T-helper 17 cell (primary cell): ENCODE measurements at places on chromosomes 11 and 22.

GRCh38 chr11:115501502-115501892 is 2.7 kb downstream of the CADM1 start:
- no peak for DNase-seq

DNA sequence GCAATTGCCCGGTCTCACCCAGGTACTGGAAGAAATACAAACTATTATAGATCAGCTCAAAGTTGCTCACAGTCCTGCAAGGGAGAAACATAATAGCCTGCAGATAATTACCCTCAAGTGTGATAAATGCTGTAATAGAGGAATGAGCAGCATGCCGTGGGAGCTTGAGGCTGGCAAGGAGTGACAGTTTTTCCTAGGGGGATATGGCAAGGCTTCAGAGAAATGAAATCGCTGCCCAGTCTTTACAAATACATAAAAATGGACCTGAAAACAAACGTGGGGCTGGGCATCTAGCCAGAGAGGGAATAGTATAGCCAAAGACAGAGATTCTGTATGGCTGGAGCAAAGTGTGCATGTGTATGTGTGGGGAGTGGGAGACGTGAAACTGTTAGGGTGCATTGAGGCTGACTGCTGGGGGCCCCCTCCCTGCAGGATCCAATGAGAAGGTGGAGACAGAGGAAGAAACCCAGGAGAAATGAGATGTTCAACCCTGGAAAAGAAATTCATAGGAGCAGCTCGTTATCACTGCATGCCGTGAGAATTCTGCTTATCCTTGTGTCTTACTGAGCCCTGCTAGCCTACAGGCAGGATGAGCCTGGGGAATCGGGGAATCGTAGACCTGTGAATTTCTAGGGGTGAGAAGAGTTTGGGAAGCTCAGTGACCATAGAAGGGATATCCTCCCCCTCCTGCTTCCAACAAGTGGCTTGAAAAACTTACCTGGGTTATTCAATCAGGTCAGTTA is 167.0 kb downstream of the LDLRAD3 start:
- DNase-seq = no peak

- DNase-seq = no peak
These were observed 321.0 kb downstream of the TBC1D22A start for GRCh38 chr22:47083379-47083986.

GRCh38 chr11:44977493-44977984 is 26.9 kb upstream of the TP53I11 start:
- no peak for DNase-seq

DNA sequence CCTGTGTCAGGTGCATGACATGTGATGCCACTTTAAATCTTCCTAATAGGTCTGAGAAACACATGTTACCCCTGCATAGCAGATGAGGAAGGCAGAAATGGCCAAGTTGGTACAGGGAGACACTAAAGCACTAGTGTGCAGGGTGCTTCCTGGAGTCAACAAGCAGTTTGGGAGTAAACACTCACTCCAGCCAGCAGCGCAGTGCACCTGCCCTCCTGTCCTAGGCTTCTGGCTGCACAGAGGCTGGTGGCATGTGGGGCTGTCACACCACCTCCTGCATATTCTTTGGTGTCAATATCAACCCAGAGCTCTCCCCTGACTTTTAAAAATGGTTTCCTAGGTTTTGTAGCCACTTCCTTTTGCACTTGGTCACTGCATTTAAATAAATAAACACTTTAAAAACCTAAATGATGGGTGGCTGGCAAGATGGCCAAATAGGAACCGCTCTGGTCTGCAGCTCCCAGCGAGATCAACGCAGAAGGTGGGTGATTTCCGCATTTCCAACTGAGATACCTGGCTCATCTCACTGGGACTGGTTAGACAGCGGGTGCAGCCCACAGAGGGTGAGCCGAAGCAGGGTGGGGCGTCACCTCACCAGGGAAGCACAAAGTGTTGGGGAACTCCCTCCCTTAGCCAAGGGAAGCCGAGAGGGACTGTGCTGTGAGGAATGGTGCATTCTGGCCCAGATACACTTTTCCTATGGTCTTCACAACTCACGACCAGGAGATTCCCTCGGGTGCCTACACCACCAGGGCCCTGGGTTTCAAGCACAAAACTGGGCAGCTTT is 33.5 kb downstream of the GAB4 start:
- DNase-seq = no peak

GRCh38 chr11:111624608-111625007 is 22.4 kb downstream of the SIK2 start:
- DNase-seq = no peak

DNA sequence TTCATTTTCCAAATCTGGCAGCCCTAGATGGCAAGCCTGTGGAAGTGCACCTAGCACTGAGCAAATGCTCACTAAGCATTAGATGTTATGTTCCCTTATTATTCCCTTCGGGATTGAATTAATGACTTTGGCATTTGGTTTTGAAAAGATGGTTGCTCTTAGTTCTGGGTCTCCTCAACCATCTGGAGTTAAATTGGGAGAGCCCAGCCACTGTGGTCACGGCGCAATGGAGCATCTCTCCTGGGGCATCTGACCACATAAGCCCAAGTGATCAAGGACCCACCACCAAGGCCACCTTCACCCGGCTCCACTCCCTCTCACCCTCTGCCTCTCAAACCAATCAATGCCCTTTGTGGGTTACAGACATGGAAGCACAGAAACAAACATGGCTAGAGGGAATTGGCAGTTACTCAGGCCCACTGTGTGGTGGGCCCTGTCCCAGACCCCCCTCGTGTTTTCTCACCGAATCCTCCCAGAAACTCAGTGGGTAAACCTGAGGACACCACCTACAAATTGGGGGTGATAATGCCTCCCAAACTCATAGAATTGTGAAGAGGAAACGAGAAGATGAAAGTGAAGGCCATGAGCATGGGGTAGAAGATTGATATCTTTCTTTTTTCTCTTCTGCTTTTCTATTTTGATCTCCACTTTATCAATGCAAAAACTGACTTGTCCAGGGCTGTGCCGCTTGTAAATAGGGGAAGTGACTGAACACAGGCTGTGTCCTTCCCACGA is 52.2 kb downstream of the IRAG1 start:
- no peak for DNase-seq

- DNase-seq = no peak
These were observed 63.1 kb upstream of the CCDC90B start for GRCh38 chr11:83349296-83349695.

DNA sequence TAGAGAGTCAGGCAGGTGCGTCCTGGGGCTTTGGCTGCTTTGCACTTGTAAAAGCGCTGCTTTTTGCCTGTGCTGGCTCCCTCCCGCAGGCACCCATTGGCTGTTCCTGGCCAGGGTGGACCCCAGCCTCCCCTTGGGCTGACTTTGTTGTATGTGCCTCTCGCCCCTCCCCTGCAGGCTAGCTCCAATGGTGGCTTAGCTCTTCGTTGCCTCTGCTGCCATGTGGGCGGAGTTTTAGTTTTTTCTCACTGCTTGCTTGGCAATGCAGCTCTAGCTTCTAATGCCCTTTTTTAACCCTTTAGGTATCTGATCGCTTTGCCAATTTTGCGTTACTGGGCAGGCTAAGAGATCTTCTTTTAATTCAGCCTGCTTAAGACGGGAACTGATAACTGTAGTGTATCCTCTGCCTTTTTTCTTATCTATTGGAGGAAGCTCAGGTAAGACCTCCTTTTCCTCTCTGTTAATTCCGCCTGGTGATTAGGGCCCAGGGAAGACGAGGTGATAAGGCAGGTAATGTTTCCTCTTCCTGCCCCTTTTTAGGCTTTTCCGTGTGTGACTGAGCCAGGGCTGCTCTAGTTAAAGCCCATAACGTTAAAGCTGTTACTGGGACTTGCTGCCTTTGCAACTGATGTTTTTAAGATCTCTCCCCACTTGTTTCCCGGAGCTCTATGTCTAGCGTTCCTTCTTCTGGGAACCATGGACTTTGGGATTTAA is 11.7 kb upstream of the GLYATL1 start:
- DNase-seq = no peak

DNA sequence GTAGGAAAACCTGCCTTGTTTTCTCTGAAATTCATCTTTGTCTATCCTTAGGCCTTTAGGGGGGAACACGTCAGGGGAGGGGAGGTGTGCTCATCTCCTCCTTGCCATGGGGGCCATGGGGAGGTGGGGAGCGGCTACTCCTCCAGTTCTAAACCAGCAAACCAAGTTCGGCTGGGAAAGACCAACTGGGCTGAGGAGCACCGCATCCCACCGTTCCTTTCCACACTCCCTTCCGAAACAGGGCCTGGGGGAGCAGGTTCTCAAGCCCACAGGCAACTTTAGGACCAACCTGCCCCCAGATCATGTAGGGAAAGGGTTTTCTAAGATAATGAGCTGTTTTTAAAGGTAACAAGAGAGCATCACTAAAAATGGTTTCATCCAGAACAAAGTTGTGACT is 77.5 kb upstream of the PITPNB start:
- DNase-seq = no peak

GRCh38 chr11:74650498-74650897 is 58.1 kb downstream of the POLD3 start:
- no peak for DNase-seq
